Bone marrow (tissue), 2 donors: ENCODE measurements at places on chromosomes 6 and 20.

DNA sequence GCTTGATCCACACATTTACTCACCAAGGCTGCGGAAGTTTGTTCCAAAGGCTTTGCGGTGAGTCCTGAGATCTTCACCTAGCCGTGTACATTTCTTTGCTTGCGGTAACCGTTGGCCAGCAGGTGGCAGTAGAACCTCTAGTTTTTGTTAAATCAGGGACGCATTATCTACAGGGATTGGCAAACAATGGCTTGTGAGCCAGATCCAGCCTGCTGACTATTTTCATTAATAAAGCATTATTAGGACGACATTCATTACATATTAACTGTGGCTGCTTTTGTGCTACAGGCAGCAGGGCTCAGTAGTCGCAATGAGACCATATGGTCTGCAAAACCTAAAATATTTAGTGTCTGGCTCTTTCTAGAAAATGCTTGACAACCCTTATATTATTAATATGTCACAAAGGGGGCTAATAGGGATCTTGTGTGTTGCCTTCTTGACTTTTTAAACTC lies 174.1 kb downstream of the DOK5 start:
- peak; percentile 29 for DNase-seq

- no peak for DNase-seq
These were observed 19.4 kb upstream of the MYB start for GRCh38 chr6:135161411-135162395.

GRCh38 chr20:56400001-56400640 lies 7.7 kb downstream of the CSTF1 start:
- peak; percentile 52 for DNase-seq

GRCh38 chr6:155543166-155543847 lies 87.7 kb upstream of the NOX3 start:
- no peak for DNase-seq

GRCh38 chr6:6217855-6218758 lies 102.4 kb downstream of the F13A1 start:
- no peak for DNase-seq

GRCh38 chr6:9308284-9308683 lies 872.9 kb upstream of the SLC35B3 start:
- DNase-seq = no peak

- DNase-seq = no peak
These were observed at the start of gene RAET1E for GRCh38 chr6:149897855-149898744. Gene RAET1E, minus strand, starts transcription at chr6:149898113. Its CDS starts 7,212 bp downstream, at chr6:149890901.

GRCh38 chr6:241336-241865 lies 50.9 kb upstream of the DUSP22 start:
- DNase-seq = no peak

- no peak for DNase-seq
These were observed 172.5 kb upstream of the JARID2 start for GRCh38 chr6:15073344-15073789.

DNA sequence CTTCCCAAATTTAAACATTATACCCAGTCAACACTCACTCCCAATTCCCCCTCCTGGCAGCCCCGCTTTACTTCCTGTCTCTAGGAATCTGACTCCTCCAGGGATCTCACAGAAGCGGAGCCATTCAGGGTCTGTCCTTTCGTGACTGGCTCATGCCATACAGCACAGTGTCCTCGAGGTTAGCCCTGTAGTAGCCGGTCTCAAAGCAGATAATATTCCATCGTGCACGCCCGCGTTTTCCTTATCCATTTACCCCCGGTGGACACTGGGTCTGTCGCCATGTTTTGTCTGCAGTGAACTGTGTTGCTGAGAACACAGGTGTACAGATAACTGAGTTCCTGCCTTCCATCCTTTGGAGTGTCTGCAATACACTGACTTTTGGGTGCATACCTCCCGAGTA lies 95.3 kb downstream of the TTLL2 start:
- DNase-seq = no peak

DNA sequence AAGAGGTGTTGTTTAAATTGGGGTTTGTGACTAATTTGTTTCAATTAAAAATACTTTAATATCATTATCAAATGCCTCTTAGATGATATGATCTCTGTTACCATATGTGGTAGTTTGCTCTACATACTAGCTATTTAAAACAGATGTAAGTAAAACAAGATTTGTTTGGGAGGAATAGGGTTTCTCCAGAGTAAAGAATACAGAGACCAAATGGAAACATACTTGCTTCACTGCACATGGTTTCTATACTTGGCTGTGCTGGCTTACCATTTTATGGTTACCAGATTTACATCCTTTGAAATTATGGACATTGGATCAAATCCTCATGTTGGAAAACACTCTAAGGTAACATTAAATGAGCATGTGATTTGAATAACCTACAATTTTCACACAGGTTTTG lies 588.3 kb downstream of the CD109 start:
- DNase-seq = no peak

GRCh38 chr6:15265787-15266186 lies 19.9 kb downstream of the JARID2 start:
- no peak for DNase-seq

GRCh38 chr6:123785039-123785438 lies 18.6 kb upstream of the NKAIN2 start:
- DNase-seq = no peak

DNA sequence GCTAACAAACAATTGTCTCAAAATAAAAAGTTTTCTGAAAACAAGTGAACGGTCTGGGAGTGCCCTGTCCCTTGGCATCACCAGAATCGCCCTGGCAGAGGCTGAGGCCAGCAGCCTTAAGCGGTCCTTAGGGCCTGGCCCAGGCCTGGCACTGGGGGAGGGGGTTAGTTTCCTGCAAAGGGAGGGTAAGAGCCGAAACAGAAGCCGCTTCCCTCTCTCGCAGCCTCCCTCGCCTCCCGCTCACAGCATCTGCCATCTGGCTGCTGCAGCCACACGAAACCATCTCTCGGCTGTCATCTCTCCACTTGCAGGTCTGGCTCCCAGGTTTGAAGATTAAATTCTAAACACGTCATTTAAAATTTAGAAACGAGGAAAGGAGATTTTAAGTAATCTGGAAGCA lies 31.5 kb downstream of the PMEPA1 start:
- DNase-seq = no peak

- DNase-seq = no peak
These were observed 311.7 kb upstream of the PLCB4 start for GRCh38 chr20:8757146-8757545.

DNA sequence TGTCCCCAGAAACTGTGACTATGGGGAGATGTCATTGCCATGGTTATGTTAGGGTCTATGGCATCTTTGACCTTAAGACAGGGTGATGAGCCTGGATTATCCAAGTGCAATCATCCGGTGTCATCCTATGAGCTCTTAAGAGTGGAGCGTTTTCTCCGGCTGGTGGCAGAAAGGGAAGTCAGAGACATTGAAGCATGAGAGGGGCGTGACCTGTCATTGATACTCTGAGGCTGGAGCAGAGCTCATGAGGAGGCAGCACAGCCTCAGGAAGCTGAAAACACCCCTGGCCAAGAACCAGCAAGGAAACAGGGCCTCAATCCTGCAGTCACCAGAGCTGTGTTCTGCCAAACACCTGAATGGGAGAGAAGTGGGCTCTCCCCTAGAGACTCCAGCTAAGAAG lies 59.6 kb downstream of the ANKRD60 start:
- DNase-seq = no peak

GRCh38 chr6:18284261-18284660 lies 19.9 kb upstream of the DEK start:
- no peak for DNase-seq

GRCh38 chr6:170069611-170070010 lies 221.3 kb downstream of the DLL1 start:
- no peak for DNase-seq

GRCh38 chr20:61249626-61250025 lies 2.4 kb upstream of the CDH4 start:
- DNase-seq = no peak

DNA sequence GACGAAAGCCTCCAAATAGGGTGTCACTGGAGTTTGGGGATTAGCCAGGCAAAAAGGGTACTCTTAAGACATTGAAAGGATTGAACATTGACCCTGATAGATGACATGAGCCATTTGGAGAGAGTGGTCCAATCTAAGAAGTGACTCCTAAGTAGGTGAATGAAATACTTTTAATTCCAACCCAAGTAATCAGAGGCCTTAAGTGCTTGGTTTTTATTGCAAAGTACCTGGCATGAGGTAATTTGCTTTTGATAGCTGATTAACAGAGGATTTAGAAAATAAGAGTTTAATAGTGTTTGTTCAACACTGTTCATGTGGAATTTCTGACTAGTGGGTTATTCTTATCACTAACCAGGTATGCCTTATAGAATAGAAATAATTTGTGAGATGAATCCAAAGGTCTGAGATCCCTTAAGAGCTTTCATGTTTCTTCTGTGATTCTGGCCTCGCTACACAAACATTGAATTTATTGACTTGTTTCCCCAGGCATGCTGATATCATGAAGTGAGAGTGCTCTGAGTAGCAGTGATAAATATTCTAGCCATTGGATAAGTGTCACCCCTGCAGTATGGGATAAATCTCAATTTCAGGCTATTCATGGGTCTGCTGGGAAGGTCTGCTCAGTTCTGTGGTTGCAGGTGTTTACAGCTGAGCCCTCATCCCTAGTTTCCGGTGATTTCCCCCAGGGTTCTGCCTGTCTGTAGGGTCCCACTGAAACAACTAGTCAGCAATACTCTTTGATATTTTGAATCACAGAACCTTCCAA lies 6.5 kb downstream of the NCOA7 start:
- DNase-seq = no peak

- no peak for DNase-seq
These were observed 16.5 kb downstream of the GLO1 start for GRCh38 chr6:38686270-38687042.

DNA sequence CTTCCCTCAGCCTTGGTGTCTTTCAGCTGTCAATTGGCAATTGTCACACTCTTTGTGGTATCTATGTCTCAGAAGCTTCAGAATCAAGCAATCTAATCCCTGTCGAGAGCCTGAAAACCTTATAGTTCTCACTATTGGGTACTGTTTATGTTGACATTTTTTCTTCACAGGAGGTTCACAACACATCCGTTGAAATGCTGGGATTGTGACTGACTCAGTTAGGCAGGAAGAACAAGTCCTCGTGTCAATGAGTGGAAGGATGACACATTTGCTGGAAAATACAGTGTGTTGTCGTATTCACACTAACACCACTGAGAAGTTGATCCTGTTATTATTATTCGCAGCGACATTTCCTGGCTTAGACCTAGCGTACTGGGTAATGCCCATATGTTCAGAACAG lies 163.9 kb upstream of the CITED2 start:
- DNase-seq = no peak

DNA sequence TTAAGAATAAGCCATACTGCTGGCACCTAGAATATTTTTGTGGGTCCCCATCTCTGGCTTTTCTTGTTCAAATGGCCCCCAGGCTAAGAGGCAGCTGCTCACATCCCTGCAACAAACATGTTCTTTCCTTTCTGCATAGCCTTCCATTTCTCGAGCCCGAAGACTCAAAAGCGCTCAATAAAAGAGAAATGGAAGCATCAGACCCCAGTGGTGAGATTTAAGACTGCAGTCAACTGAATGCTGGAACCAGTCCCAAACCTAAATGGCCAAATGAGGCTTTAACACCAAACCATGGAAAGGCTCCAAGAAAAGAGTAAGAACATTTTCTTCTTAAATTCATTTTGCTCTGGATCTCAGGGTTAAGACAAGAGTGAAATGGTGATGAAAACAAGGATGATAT lies 122.1 kb upstream of the TRAF3IP2 start:
- DNase-seq = no peak

- DNase-seq = no peak
These were observed 194.3 kb upstream of the SMLR1 start for GRCh38 chr6:130632897-130633296.

DNA sequence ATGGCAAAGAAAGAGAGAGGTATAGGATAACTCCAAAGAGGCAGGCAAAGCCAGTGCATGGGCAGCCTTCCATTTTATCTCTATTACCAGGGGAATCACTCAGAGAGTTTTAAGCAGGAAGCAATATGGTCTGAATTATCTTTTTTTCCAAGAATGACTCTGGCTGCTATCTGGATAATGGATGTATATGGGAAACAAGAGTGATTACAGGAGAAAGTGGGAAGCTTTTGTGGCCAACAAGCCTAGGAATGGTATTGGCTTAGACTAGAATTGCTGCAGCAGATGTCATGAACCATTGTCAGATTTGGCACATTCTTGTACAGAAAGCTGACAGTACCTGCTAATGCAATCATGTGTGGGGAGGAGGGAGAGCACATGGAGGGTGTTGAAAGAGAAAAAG lies 73.0 kb upstream of the BTBD3 start:
- no peak for DNase-seq

- no peak for DNase-seq
These were observed 132.2 kb upstream of the SCGN start for GRCh38 chr6:25519856-25520255.

DNA sequence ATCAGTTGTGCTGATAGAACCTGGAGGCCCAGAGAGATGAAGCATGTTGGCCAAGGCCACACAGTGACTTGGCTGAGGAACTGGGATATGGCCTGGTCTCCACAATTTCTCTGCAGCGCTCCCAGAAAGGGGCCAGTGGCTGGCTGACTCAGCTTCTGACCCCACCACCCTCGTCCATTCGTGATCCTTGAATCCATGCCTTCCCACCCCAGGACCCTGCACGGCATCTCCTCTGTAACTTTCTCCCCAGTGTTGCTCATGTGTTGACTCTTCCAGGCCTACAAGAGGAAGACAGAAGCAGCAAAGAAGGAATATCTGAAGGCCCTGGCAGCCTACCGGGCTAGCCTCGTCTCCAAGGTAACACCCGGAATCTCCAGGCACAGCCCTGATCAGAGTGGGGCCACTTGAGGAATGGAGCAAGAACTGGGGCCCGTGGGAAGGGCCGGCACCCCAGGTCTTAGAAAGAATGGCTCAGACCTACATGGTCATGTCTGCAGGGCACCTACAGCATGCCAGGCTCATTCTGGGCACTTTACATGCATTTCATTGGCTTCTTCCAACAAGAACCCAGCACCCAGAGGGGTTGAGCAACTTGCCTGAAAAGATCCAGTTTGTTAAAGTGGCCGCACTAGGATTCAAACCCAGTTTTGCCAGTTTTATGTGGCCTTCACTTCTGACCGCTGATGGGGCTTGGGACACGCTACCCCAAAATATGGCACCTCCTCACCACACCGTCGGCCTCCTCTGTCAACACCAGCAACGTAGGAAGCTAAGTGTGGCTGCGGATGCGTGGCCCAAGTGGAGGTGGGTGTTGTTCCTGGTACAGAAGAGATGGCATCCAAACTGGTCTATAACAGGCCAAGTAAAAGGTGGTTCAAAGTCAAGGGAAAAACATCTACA lies 122.2 kb downstream of the JPH2 start:
- DNase-seq = no peak

GRCh38 chr6:168908166-168908565 lies 345.5 kb downstream of the THBS2 start:
- no peak for DNase-seq

GRCh38 chr6:47571488-47571887 lies 93.9 kb downstream of the CD2AP start:
- DNase-seq = no peak

- DNase-seq = no peak
These were observed 56.2 kb downstream of the TPBG start for GRCh38 chr6:82419859-82420258.
